ENCODE measurements at places on chromosomes 16 and 17.
A peak's percentile ranks its signal among the peaks of the same experiment; 100 is the strongest.

DNA sequence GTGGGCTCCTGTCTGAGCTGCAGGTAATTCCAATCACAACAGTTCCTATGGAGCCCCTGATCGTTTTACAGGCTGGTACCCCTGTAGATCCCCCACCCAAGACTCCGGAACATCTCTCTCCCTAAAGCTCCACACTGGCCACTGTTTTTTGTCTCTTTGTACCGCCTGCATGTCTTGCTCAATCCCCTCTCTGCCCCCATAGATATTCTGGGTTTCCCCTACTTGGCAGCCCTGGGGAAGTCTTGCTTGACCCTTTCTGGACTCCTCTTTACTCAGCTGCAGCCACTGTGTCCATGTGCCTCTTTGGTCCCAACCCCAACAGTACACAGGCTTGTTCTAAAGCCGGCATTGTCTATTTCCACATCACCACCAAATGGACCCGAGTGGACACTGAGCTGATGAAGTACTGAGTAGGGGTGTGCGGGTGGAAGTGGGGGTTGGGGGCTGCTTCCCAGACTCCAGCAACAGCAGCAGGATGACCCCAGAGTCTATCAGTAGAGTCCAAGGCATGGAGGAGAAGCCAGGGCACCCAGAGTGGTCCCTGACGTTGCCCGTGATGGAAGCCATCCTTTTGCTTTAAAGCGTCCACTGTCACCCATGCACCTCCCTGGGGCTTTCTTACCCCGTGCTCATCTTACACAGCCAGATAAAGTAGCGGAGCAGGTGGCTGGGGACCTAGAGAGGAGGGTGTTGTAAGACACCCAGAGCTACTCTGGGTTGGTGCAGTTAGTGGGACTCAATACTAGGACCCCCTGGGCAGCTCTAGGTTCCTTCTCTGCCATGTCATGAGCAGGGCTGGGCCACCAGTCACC, 6.4 kb downstream of the CD300LB start:
- DNase-seq, result no peak

DNA sequence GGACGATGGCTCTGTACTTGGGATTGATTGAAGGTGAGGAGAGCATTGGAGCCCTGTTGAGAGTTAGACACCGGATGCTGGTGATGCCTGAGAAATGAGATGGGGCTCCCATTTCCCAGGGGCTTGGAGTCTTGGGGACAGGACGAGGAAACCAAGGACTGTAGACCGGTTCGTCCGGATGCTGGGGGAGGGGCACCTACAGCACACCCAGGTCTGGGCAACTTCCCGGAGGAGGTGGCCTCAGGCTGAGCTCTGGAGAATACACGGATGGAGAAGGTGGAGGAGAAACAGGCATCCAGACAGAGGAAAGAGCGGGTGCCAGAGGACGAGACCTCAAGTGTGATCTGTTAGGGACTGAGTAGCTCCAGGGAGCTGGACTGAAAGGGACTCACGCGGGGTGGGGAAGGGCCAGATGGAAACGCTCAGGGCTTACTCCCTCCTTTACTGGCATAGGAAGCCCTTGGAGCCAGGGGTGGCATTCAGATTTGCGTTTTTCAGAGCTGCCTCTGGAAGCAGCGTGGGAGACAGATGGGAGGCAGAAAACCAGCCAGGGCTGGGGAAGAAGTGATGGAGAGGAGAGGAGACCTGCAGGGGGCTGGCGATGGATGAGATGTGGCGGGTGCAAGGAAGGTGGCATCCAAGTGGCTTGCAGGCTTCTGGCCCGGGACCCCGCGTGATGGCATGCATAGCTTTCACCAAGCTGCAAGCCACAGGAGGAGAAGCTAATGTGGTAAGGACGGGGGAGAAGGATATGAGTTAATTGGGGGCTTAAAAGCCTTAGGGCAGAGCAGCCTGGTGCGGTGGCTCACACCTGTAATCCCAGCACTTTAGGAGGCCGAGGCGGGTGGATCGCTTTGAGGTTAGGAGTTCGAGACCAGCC, 8.3 kb downstream of the C1QTNF1 start:
- no peak for DNase-seq

GRCh38 chr16:82814059-82814458, 187.3 kb downstream of the CDH13 start:
- no peak for DNase-seq

DNA sequence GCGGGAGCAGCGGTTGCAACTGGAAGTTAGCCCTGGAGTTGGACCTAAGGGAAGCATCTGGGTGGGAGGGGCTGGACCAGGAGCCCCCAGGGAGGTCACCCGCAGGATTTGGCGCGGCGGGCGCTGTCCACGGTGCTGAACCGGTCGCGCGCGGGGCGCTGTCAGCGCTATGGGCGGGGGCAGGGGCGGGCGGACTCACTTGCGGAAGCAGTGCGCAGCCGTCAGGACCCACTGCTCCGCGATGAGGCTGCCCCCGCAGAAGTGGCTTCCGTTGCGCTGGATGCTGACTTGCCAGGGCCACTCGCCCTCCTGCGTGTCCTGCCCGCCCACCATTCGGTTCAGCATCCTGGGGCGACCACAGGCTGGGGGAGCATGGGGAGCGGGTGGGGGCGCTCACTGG, 4.5 kb downstream of the PRSS27 start:
- DNase-seq, result no peak

GRCh38 chr17:77882481-77883212, 75.9 kb upstream of the TNRC6C start:
- no peak for DNase-seq

- no peak for DNase-seq
Observed at GRCh38 chr16:67158637-67159600, 790 bp downstream of the TRADD start.

DNA sequence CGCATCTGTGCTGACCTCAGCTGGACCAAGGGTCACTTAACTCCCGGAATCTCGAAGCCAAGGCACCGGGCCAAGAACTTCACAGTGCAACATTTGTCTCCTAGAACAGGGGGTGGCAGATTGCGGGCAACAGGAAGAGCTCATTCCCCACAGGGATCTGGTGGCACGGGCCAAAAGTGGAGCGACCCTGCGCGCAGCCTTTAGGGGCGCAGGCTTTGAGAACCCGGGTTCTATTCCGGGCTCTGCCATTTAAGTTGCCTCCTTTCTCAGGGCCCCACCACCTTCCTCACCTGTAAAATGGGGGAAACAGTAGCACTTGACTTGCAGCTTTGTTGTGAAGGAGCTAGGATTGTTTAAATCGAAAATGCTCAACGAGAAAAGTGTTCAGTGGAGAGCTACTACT, 651 bp downstream of the SHMT1 start:
- no peak for DNase-seq

DNA sequence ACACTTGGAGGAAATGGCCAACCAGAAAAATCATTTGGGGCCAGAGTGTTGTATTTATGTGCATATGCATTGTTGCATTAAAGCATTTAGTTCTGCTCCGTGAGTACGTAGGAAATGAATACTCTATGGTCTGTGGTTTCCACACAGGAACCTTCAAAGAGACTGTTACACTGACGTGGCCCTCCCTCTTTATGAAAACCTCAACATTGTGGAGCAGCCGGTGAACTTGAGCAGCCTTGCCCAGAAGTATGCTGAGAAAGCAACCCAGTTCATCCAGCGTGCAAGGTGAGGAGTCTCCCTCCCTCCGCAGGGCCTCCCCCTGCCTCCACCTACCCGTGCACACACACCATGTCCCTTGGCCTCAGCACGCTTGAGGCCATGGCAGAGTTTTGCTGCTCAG, 65.2 kb downstream of the ARSG start:
- no peak for DNase-seq

GRCh38 chr17:67911059-67911782, 85.0 kb downstream of the C17orf58 start:
- DNase-seq, result no peak

- no peak for DNase-seq
Observed at GRCh38 chr17:75116737-75117136, 7.0 kb downstream of the ARMC7 start.

DNA sequence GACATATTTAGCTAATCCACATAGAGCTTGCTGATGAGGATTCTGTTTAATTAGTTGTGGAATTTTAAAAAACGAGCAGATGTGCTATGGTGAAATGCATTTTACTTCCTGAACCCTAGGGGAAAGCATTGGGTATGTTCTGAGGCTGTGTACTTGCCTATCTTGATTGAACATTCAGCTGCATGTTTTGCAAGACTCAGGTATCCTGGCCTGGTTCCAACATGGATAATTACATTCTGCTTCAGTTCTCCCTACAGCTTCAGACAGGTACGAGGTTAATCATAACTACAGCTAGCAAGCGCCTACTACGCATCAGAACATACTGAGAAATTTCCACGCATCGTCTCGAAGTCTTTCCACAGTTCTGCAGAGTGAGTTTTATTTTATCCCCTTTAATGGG, 77.0 kb downstream of the HS3ST2 start:
- DNase-seq, result no peak

DNA sequence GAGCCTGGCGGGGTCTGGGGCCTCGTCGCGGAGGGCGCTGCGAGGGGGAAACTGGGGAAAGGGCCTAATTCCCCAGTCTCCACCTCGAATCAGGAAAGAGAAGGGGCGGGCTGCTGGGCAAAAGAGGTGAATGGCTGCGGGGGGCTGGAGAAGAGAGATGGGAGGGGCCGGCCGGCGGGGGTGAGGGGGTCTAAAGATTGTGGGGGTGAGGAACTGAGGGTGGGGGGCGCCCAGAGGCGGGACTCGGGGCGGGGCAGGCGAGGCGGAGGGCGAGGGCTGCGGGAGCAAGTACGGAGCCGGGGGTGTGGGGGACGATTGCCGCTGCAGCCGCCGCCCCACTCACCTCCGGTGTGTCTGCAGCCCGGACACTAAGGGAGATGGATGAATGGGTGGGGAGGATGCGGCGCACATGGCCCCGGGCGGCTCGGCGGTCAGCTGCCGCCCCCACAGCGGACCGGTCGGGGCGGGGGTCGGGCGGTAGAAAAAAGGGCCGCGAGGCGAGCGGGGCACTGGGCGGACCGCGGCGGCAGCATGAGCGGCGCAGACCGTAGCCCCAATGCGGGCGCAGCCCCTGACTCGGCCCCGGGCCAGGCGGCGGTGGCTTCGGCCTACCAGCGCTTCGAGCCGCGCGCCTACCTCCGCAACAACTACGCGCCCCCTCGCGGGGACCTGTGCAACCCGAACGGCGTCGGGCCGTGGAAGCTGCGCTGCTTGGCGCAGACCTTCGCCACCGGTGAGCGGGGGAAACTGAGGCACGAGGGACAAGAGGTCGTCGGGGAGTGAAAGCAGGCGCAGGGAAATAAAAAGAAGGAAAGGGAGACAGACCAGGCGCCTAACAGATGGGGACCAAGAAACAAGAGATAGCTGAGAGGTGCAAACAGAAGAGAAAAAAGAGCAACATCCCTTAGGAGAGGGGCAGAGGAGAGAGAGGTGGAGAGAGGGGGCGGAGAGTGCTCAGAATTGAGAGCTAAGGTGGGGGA, at the start of gene PNMT:
PNMT (plus strand) TSS at position 509 of the 980 bp plus-strand sequence; CDS start at position 532, 23 bp downstream.
- peak; percentile 66 for DNase-seq

GRCh38 chr16:50491516-50491915, 56.7 kb upstream of the NKD1 start:
- no peak for DNase-seq

GRCh38 chr16:88999457-89000206, 22.6 kb upstream of the CBFA2T3 start:
- no peak for DNase-seq

DNA sequence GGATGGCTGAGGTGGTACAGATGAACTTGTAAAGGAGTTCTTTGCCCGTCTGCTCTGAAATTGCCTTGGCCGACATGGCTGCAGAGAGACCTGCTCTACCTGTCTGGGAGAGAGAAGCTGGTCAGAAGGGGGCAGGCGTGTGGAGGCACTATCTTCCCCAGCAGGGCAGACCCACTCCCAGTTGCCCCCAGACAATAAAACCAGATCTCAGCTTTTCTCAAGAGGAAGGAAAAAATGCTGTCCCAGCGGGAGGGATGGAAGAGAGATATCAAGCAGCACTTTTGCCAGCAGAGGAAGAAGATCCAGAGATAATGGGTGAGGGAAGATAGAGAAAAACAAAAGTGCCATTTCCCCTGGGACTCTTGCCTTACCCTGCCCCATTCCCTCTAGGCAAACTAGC, 5.0 kb downstream of the ACLY start:
- no peak for DNase-seq

DNA sequence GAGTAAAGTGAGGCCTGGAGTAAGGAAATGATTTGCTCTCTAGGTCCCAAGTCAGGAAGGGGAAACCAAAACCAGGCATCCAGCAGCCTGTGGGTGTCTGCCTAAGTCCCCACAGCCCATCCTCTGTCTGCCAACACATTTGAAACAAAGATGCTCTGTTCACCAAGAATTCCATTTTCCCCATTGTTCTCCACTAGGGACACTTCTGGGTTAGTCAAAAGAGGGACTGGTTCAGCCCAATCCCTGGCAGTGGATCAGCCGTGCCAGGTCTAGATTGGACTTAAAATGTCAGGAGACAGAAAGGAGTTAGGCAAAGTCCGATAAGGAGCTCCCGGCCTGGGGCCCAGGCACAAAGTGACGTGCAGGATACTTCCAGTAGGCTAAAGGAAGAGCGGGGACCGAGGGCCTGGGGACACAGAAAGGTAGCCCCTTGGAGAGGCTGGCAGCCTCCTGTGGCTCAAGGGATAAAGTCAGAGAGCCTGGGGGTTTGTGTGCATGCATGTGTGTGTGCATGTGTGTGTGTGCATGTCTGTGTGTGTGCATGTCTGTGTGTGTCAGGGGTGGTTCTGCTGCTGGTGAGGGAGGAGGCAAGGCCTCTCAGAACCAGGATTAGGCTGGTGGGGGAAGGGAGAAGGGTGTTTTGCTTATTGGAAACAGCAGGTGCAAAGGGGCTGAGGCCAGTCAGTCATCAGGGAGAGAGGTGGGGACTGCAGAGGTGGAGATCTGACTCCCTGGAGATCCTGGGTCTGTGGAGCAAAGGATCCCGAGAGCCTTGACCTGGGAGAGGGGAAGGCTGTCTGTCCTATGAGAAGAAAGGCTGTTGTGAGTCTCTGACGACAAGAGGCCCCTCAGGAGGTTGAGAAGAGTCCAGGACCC, 41.7 kb upstream of the IL34 start:
- DNase-seq, result no peak

DNA sequence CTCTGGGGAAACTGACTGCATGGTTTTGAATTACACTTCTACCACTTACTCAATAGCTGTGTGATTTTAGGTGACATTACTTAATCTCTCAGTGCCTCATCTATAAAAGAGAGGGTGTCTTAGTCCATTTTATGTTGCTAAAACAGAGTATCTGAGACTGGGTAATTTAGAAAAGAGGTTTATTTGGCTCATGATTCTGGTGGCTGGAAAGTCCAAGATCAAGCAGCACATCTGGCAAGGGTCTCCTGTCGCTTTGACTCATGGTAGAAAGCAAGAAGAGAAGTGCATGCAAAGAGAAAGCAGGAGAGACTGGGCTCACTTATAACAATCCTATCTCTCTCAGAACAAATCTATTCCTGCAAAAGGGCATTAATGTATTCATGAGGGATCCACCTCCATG, 132.4 kb upstream of the IRX5 start:
- DNase-seq, result no peak

All from NCI-H1092 (cell line).